ENCODE measurements at places on chromosomes 1 and 21. TPM values are rescaled to one million over a fixed set of nuclear protein-coding genes. Genes with fewer than 3 reads are reported as not detected.

- DNase-seq, result no peak
Measured at GRCh38 chr1:16208270-16208987, 4.0 kb downstream of the ARHGEF19 start.

GRCh38 chr1:2979191-2980072 lies 41.8 kb upstream of the ACTRT2 start:
- peak; percentile 74 for DNase-seq

Gene UBL4B
- not detected for total RNA-seq

Gene MX2
- total RNA-seq, result not detected

DNA sequence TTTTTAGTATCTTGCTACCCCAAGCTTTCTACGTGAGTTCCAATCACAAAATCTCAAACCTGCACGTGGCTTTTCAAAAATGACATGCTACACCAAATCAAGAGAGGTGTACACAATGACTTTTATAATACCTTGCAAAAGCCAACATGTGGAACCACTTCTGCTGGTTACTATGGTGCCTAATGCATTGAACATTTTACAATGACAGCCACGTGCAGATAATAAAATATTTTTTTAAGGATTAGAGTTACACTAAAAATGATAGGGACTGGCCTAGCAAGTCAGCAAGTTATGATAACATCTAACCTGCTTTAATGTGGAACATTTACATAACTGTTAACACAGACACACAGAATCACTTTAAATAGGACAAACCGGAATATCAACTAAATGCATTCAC lies 30.2 kb downstream of the EYA3 start:
- DNase-seq, result no peak

GRCh38 chr1:16960560-16961296 lies 19.7 kb downstream of the MFAP2 start:
- DNase-seq, result peak; percentile 93

DNA sequence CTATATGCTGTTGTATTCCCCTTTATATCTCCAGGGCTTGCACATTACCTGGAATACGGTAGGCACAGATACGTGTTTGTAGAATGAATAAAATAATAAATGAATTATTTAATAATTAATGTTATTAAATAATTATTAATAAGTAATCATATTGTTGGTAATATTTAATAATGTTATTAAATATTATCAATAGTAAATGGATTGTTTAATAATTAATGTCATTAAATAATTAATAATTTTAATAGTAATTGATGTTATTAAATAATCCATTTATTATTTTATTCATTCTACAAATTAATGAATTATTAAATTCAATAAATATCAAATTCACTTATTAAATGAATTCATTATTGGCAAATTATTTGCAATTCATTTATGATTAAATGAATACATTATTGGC lies 175.1 kb downstream of the MATN1 start:
- no peak for DNase-seq

GRCh38 chr21:42654913-42655795 lies 1.7 kb downstream of the PDE9A start:
- DNase-seq, result no peak

DNA sequence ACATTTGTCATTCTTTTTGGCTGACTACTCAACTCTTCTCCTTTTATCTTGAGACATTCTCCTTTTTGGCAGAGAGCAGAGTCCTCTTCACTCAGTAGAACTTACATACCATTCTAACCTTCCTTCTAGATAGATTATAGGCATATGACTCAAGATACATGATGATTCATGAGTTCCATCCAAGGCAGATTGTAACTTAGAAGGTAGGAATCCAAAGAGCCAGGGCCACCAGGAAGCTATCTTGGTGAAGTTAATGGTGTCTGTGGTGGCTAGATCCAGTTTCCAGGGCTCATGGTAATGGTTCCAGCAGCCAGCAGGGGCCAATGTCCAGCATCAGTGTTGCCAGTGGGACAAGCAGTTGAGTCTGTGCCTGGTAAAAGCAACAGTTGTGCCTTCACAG lies 76.1 kb upstream of the KIAA0040 start:
- no peak for DNase-seq

DNA sequence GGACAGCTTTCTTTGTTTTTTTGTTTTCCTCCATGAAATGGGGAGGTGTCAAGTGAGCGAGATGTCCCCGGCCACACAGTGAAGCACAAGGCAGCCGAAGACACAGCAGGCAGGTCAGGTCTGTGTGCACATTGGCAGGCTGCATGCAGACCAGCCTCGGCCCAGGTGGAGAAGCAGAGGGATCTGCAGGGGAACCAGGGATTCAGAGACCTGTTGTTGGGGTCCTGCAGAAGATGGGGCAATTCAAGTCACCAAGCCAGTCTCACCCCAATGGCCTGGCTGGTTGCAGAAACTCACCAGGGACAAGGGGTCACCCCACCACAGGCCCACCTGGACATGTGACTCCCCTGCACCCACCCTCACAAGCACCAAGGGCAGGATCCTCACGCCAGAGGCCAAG lies 4.0 kb upstream of the ABCG1 start:
- no peak for DNase-seq

- peak; percentile 82 for DNase-seq
Measured at GRCh38 chr1:111203681-111204200, 3.3 kb upstream of the DENND2D start.

Gene MOV10
- total RNA-seq, result 87.4 TPM

DNA sequence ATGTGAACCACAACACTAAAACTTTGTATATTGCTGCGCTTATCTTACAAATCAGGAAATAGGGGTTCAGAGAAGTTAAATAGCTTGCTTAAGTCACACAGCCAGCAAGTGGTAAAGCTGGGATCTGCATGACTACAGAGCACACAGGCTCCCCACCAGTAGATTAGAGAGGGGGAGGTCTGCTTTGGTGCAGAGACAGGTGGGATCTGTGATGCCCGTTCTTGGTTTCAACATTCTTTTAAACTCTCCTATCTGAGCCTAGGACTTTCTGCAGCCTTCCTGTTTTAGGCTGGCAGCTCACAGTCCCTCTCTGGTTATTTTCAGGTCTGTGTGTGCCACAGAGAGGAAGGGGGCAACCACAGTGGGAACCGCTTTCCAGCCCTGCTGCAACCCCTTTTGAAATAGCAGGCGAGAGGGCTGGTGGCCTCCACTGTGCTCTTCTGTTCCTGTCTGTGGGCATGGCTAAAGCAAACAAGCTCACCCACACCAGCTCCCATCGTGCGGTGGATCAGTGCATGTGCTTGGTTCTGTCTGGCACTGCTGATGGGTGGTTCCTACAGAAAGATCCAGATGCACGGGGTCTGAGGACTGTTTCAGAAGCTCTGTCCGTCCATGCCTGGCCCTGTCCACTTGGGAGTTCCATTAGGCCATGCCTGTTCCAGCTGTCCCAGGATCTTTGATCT lies 1.7 kb upstream of the IL6R start:
- no peak for DNase-seq

- no peak for DNase-seq
Measured at GRCh38 chr1:196160066-196160795, 448.0 kb downstream of the KCNT2 start.

Gene OR2L8
- not detected for total RNA-seq
